PC-3 (cell line): ENCODE measurements at places on chromosomes 2 and 18. TPM values are rescaled to one million over a fixed set of nuclear protein-coding genes. Genes with fewer than 3 reads are reported as not detected.

GRCh38 chr2:100205174-100205573, 62.8 kb upstream of the AFF3 start:
- no peak overlapping the region for H3K27ac ChIP-seq
- peaks cover 15% of the 10 kb centered on the region for H3K4me1 ChIP-seq
- no peak overlapping the region for H3K4me3 ChIP-seq

DNA sequence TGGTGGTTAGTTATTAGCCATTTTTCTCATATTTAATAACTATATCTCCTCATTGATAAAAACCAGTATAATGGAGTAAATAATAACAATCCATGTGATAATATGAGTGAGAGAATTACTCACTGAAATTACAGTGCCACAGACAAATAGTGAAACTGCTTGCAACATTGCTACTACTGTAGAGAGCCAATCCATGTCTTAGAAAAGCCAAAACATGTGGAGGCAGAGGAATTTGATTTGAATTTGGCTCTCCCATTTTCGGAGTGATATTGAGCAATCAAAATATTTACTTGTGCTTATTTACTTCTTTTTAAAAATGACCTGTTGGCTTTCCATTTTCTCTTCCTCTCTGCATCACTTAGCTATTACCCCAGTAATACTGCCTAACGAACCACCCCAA, 288.3 kb upstream of the TCF4 start:
- H3K4me1 ChIP-seq, result no peaks in the 10 kb centered on the region
- H3K36me3 ChIP-seq, result no peaks in the 10 kb centered on the region
- H3K4me3 ChIP-seq, result no peak overlapping the region
- DNase-seq, result no peak
- no peak overlapping the region for H3K27ac ChIP-seq
- H3K27me3 ChIP-seq, result no peaks in the 10 kb centered on the region

GRCh38 chr18:45066210-45066609, 385.5 kb downstream of the SETBP1 start:
- H3K27me3 ChIP-seq, result no peaks in the 10 kb centered on the region
- no peak overlapping the region for H3K27ac ChIP-seq
- no peaks in the 10 kb centered on the region for H3K4me1 ChIP-seq

The VWC2L gene
- total RNA-seq, result not detected in 2 replicates

DNA sequence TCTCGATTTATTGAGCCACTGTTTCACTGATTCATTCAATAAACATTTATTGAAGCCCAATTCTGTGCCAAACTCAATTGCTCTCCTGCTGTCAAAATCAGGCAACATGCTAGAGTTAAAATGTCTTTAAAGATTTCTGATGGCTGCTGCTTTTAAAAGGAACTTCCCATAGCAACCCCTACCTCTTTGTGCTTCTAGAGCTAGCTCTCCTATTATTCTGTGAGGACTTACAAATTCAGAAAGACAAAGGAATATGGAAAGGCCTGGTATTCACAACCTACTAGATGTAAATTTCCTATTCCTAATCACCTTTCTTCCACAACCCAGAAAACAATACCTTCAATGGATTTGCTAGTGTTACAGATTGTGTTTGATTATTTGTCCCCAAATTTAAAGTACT, 395.5 kb downstream of the NRXN1 start:
- no peaks in the 10 kb centered on the region for H3K4me1 ChIP-seq
- no peaks in the 10 kb centered on the region for H3K36me3 ChIP-seq
- no peak for DNase-seq

DNA sequence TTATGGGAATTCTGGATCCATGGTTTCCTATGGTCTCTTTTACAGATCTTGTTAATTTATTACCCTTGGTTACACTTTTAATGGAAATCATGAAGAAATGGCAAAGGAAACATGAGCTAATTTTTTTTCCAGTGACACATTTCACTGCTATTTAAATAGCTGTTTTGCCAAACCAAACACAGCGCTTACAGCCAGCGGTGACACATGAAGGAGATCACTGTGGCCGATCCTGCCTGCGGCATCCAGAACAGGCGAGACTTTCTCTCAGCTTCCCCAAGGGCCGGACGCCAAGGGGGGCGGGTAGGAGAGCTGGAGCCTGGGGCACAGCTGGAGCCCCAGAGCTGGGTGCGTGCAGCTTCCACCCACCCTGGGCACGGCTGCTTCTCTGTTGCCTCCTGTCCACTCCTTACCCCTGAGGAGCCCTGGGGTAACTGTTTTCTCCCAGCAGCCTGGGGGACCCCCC, 81.4 kb upstream of the PKDCC start:
- H3K4me3 ChIP-seq, result no peak overlapping the region
- H3K27ac ChIP-seq, result no peak overlapping the region
- peaks cover 31% of the 10 kb centered on the region for H3K4me1 ChIP-seq
- H3K27me3 ChIP-seq, result no peaks in the 10 kb centered on the region

DNA sequence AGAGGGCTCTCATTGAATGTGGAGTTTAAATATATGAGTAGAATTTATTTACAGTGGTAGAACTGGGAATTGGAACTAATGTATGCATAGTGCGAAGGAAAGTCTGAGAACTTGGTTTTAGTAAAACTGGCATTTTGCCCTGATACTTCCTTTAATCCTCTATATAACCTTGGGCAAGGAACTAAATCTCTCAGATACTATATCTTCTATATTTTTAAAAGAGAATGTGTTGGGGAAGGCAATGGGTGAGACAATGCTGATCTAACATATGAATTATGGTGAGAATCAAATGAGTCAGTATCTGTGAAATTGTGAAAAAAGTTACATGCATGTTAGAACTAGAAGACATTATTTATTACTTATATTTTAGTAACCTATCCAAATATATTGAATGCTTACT, 2109.4 kb upstream of the PIK3C3 start:
- DNase-seq, result no peak
- no peak overlapping the region for H3K4me3 ChIP-seq
- no peaks in the 10 kb centered on the region for H3K4me1 ChIP-seq
- H3K36me3 ChIP-seq, result no peaks in the 10 kb centered on the region
- H3K27ac ChIP-seq, result no peak overlapping the region

DNA sequence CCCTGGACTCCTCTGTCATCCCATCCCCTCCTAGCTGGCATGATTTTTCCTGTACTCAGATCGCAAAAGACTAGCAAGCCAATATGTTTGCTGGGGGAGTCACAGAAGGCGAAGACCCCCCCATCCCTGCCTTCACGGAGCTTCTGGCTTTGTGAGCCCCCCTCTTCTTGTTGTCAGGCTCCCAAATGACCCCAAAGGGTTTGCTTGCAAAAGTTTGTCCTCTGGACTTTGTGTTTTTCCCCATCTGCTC, 169.9 kb downstream of the SMAD7 start:
- DNase-seq, result no peak
- H3K27ac ChIP-seq, result no peak overlapping the region
- no peak overlapping the region for H3K4me3 ChIP-seq
- no peaks in the 10 kb centered on the region for H3K27me3 ChIP-seq
- H3K4me1 ChIP-seq, result no peaks in the 10 kb centered on the region

The ARHGAP25 gene
- not detected in 2 replicates for total RNA-seq
